ENCODE measurements at places on chromosomes 12 and 14.

GRCh38 chr12:122929148-122929538, 33.2 kb upstream of the VPS37B start:
- DNase-seq, result no peak

GRCh38 chr12:75848961-75849360, 182.6 kb downstream of the PHLDA1 start:
- DNase-seq, result no peak

DNA sequence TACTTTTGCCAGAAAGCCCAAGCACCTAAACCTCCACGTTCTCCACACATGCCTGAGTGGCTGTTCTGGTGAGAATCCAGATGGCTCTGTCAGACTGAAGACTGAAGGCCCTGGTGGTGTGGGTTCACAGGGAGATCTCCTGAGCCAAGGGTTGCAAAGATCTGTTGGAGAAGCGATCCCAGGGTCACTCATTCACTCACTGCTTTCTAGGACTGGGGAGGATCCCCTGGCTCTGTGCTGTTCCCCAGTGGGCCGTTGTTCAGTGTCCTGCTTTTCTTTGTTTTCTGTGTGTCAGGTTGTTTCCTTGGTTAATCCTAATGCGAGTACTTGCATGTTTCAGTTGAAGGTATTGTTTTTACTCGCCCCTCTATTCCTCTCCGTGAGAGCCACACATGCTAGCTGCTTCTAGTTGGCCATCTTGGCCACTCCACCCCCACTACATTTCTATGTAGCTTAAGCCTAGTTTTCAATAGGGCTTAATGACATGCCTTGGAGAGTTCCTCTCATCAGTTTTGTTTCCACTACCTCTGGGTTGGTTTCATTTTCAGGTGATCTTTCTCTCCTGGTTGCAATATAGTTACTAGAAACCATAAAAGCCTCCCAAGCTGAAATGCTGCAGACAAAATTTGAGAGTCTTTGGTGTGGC, 144.5 kb upstream of the SLC38A2 start:
- DNase-seq, result peak; percentile 32

- DNase-seq, result no peak
Observed at GRCh38 chr12:38669530-38669929, 235.9 kb downstream of the CPNE8 start.

GRCh38 chr14:99784508-99784907, 8.7 kb upstream of the EML1 start:
- DNase-seq, result no peak

DNA sequence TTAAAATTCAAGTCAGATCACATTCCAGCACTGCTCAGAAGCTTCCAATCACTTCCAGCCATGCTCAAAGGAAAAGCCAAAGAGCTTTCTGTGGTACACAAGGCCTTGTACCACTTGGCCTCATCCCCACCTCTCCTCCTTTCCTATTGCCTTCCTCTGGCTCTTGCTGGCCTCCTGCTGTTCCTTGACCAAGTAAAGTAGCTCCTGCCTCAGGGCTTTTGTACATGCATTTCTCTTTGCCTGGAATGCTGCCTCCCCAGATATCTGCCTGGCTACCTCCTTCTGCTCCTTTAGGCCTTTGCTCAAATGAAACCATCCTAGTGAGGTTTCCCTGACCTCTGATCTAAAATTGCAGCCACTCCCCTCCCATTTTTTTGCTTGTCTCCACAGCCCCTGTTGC, 51.2 kb upstream of the TCL1B start:
- DNase-seq, result no peak

DNA sequence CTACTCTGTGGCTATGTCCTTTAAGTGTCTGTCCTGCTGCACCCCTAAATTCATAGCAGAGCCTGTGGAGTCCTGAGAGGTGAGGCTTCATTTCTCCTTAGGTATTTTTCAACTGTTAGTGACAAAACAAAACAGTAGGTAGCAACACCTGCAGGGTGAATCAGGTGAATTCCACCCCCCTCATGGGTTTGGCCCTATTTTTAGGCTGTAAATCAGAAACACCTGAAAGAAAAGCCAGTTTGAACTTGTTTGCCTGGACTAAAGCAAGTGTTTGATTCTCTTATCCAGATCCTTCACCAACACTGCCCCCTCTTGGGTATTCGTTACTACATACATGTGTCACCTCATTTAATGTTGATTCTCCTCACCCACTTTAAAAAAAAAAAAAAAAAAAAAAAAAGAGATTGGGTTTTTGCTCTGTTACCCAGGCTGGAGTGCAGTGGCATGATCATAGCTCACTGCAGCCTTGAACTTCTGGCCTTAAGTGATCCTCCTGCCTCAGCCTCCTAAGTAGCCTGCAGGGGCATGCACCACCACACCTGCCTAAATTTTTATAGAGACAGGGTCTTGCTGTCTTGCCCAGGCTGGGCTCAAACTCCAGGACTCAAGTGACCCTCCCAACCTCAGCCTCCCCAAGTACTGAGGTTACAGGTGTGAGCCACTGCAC, 10.3 kb downstream of the TBPL2 start:
- peak; percentile 44 for DNase-seq

GRCh38 chr12:83932011-83932410, 980.6 kb downstream of the SLC6A15 start:
- no peak for DNase-seq

- DNase-seq, result no peak
Observed at GRCh38 chr14:31770271-31770670, 209.1 kb downstream of the NUBPL start.

Measured in GM18507 (cell line).